ENCODE measurements at places on chromosomes 7 and 10.

DNA sequence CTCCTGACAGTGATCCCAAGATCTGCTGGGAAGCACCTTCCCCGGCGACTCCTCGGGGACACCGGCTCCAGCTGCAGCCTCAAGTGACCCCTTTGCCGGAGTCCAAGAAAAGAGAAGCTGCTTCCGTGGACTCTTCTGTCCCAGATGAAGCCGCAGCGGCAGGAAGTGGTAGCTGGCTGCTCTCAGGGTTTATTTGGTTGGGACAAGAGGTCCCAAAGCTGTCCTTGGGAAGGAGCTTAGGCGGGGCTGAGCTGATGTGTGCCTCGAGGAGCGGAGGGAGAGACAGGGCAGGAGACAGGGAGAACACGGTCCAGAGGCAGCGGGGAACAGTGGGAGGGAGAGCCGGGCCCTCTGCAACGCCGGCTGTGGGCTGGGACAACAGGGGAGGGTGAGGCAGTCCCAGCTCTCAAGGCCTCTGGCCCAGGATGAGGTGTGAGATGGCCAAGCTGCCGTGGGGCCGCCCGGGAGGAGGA lies 13.1 kb upstream of the FAM20C start:
- no peak for DNase-seq

DNA sequence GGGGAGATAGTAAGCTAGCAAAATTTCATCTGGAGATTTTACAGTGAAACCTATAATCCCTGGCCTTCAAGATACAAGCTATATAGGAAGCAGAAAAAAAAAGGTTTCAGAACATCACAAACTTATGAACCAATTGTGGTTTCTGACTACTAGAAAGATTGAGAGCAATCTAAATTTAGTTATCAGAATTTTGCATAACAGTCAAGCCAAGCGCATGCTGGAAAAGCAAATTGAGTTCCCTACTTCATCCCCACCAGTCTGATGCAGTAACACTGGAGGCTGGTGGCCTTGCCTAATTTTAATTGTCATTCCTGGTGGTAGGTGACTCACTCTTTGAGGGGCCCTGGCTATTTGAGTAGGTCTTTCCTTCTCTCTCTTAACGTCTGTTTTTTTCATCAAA lies 46.3 kb upstream of the ELMO1 start:
- no peak for DNase-seq

GRCh38 chr7:25486656-25487055 lies 258.4 kb upstream of the NPVF start:
- DNase-seq, result no peak

DNA sequence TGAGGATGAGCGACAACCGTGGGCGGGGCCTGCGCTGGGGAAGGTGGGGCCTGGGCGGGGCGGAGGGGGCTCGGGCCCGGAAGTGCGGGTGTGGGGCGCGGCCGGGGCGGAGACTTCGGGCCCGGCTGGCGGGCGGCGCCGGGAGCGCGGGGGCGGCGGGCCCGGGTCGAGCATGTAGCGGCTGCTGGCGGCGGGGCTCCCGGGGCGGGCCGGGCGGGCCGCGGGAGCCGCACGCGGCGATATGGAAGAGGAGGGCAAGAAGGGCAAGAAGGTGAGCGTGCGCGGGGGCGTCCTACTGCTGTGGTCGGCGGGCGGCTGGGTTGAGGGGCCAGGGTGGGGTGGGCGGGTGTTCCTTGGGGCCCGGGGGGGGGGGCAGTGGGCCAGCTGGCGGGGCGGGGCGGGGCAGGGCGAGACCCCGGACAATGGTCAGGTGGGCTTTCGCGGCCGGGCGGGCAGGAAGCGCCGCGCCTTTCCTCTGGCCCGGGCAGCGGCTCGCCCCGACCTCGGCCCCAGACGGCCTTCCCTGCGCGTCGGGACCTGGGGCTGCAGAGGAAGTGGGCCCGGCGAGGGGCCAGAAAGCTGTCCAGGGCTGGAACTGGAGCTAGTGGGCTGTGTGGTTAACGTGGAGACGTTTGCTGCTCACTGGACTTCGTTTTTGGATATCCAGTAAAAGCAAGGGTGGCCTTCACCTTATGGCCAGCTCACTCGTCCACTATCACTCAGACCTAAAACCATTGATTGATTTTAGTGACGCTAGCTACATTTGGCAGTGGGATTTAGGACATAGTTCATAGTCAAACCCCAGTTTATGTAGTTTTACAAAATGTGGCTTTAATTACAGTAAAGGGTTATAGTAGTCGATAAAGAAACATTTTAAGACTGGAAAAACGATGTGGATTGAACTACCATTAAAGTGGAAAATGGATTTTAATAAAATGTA lies at the start of gene CCM2:
Gene CCM2, plus strand, starts transcription at position 109 of the 940 bp plus-strand sequence. Its CDS starts 133 bp downstream, at position 242.
- DNase-seq, result peak; percentile 31

DNA sequence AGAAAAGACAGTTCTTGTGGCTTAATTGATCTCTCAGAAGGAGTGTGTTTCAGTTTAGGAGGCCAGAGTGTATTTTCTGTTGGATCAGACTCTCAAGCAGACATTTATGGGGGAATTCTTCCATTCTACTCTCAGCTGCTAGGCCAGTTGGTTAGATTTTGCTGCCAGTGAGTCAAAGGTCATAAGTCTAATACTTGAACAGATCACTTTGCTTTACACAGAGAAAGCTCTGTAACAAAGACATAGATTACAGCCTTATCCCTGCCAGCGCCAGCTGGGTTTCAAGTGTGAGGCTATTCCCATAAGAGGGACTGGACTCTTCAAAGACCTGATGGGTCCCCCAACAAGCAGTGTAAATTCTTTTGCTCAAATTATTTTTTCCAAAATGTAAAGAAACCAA lies 145.6 kb upstream of the SEMA3C start:
- DNase-seq, result no peak

DNA sequence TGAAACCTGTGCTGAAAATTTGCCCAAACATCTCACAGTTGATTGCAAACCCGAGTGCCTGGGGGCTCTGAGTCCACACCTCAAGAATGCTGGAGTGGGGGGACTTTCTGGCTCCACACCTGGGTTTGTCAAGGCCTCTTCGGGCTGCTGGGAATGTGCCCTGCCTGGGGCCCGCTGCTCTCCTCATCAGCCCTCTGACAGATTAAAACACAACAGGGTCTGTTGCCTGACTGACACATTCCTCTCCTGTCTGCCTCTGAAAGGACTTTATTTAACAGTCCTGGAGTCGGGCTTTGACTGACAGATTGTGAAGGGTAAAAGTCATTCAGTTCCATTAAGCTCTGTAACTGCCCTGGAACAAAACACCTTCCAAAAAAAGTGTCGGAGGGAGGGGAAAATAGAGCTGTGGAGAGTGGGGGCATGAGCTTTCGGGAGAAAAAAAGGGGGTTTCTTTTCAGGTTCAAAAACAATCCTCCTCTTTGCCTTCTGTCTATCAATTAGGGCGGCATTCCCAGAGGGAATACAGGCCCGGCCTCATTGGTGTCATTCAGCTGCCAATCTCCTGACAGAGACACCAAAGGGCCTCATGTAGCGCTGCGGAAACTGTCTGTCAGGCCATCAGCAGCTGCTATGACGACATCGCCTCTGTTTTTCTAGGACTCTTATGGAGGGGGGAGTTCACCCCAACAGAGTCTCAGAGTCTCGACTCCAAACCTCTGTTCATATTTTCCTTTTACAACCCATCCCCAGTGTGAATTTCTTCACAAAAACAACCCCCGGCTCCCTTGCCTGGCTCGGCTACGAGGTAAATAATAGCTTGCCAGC lies 398.8 kb upstream of the NFE2L3 start:
- no peak for DNase-seq

DNA sequence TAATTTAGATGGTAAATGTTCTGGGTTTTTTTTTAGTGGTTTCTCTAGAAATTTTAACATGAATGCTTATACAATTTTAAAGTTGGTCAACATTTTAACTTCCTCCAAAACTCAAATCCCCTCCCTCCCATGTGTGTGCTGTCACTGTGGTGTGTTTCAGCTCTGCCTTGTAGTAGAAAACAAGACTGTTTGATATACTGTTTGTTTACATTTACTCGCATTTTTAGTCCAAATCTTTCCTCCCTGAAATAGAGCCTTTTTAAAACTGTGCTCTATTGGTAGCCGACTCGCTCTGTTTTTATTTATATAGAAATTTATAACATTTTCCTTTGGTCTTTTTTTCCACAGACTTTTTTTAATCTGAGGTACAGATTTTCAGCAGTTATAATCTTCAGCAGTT lies 19.3 kb downstream of the PROSER2 start:
- DNase-seq, result no peak

DNA sequence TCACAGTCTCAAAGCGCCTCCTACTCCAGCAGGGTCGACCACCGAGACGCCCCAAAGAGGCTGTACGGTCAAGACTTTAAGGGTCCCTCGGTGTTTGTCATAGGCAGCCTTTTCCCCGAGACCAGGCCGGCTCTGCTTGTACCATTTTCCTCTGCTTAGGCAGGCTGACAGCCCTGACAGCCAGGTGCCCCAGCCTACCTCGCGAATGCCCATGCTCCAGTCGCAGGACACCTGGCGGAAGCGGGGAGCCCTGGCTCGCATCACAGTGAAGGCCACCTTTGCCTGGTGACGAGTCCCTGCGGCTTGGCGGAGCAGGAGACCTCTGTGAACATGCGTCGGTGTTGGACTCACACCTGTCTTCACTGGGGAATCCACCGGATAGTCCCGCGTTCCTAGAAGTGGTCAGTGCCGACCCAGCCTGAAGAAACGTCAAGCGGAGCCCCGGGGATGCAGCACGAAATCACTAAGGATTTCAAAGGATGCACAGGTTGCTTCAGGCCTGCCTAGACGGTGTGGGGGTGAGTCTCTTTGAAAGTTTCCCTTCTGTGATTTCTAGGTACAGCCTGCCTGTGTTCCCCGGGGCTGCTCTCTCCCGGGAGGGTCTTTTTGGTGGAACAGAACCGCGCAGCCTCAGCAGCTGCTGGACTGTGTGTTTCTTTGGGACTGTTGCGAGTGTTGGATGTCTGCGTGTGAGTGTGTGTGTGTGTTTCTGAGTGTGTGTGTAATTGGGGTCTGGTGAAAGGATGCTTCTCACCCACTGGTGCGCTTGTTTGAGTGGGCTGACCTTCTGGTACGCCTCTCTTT lies 30.5 kb upstream of the ZNF273 start:
- DNase-seq, result no peak

DNA sequence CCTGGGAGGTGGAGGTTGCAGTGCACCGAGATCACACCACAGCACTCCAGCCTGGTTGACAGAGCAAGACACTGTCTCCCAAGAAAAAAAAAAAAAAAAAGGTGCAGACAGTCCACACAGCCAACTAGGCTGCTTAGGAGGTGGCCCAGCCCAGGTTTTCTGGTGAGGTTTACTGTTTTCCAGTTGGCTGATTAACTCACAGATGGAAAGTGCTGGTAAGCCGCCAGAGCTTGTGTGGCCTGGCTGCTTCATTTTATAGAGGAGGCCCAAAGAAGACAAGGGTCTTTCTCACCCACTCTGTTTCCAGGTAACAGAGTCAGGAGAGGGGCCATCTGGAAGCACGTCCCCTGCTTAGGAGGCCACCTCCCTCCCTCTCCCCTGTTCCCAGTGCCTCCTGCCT lies 6.2 kb downstream of the RHBDD2 start:
- no peak for DNase-seq

DNA sequence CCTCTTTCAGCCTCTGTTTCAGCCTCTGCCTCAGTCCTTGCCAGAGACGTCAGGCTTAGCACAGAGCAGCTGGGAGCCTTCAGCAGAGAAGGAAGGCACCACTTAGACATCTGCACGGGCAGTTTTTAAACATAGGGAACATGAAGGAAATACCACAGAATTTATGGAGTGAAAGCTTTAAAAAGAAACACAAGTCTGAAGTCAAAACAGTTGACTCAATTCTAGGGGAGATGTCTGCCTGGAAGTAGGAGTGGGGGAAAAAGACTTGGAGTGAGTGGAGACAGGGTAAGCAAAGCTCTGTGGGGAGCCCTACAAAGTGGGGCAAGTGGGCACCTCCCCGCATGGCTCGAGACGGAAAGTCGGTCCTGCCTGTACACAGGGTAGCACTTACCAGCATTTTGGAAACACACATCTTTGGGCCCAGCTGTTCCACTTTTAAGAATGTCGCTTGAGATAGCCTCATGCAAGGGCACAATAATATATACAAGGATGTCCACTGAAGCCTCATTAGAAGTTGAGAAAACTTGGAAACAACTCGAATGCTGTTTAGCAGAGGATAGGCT lies 5.0 kb upstream of the TBXAS1 start:
- DNase-seq, result no peak

DNA sequence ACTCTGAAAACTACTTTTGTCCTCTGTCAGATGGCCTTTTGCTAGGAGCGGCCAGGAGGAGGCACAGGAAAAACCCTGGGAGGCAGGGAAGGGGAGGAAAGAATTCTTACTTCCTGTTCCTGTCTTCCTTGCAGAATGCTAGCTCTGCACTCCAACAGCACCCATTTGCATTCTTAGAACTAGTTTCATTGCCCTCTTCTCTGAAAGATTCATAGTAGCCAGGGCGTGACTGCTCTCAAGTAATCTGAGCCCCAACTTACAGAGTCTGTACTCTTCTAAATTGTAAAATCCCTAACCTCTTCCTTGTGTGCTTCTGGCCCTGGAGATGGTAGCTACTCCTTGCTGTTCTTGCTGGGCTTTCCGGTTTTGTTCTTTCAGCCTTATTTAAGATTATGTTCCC lies 75.3 kb upstream of the STEAP1 start:
- DNase-seq, result no peak

DNA sequence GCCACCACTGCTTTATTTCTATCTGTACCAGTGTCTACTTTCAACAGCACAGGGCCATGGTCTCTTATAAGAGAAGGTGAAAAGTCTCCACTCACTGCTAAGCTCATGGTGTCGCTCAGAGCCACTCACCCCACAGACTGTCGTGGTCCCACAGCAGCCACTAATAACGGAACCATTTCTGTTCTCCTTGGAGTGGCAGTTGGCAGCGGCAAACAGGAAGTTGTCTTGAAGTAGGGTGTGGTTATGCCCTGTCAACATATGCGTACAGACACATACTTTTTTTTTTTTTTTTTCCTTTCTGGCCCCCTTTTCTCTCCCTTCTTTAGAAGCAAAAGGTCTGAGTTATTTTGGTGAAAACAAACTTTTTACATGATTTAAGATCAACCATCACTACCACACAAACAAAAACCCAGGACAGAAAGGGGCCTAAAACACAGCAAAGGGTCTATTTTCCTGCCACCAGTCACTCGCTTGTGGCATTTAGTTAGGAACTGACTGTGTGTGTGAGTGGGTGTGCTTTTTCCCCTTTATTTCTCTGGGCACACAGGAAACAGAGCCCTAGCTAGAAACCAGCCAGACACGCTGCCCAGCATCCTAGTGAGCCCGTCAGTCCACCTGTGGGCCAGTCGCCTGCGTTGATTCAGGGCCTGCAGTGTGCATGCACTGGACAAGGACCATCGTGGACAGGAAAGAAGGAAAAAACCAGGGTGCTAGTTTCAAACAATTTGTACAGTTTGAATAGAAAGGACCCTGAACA lies 96.7 kb upstream of the EFCAB10 start:
- no peak for DNase-seq

DNA sequence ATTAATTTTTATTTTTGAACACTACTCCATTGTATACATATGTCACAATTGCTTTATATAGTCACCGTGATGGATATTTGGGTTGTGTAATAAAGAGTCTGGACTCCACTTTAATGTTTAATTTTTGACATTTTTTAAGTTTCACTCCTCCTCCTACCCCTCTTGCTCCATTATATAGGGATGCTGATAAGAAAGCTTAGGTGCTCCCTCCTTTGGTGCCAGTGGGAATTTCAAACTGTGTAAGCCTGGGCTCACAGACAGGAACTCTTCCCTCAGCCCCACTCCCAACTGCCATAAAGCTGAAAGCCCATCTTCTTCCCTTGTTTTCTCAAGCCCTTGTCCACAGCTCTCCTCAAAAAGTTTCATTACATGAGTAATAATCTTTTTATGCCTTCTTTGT lies 47.6 kb downstream of the TWIST1 start:
- DNase-seq, result no peak

Data from NCI-H2081 (cell line).